CD4-positive, alpha-beta T cell treated with Interleukin-1 beta for 1 hour (primary cell): ENCODE measurements at places on chromosomes 2 and 18.

DNA sequence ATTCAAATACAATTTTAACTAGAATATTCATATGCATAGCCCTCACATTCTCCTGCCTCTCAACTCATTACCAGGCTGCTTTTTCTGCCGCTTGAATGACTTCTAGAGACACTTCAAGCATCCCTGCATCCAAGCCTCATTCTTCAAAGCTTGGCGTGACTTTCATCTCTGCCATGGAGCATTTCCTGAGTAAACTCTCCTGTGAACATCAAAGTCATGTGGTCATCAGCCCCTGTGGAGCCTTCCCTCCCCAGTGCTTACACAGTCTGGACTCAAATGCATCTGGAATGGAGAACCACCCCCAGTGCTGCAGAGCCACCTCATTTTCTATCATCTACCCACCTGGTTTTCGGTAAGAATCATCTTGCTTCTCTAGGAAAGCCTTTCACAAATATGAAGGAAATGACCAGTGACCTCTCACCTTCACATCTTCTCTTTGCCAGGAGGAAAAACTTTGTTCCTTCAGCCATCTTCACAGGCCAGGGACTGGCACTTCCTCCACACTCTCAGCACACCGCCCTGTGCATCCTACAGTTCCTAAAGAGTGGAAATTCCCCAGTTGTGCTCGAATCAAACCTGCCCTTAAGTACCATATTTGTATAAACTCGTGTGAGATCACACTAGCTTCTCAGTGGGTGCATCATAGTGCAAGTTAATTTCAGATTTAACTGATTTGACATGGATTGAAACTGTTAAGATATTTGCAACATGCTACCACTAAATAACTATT is 116.4 kb downstream of the COL6A3 start:
- no peak for DNase-seq

DNA sequence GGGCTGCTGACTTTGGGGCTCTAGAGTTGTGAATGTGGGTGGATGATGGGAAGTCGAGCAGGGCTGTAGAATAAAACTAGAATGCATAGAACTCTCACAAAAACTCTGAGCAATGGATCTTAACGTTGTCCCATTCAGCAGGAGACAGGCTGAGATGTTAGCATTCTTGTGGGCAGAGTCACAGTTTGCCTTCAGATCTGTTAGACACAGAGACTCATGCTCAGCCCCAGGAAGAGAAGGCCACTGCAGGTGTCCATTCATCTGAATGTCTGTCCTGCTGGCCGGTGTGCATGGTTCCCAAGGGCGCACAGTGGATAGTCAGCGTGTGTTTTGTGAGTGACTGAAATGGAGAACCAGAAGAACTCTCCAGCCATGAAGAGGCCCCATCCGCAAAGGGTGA is 111.3 kb downstream of the TSN start:
- no peak for DNase-seq

DNA sequence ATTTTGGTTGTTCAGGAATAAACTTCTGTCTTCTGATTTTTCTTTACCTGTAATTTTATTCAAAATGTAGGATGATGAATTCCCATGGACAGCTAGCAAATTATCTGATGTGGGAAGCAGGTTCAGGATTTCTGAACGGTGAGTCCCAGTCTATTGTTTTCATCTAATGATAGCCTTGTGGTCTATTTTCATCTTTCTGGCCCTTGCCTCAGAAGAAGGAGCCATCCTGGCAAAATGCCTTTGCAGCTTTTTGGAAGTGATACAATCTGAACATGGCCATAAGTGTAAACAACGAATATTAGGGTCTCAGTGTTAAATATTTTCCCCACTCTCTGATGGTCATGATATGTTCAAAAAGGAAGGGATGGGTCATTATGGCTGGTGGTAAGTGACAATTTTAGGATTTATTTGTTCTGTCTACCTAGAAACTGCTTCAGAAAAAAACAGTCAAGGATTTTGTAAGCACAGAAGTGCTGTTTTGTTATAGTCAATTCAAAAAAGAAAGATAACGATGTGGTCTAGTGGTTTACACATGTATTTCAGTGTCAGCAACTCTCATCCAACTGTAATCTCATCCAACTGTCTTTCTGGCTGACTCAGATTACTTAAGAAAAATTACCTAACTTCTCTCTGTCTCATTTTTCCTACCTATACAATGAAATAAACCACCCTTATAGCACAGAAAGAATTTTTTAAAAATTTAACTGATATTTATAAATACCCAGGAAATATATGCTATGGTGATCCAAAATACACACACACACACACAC is 272.6 kb upstream of the ERBB4 start:
- no peak for DNase-seq

DNA sequence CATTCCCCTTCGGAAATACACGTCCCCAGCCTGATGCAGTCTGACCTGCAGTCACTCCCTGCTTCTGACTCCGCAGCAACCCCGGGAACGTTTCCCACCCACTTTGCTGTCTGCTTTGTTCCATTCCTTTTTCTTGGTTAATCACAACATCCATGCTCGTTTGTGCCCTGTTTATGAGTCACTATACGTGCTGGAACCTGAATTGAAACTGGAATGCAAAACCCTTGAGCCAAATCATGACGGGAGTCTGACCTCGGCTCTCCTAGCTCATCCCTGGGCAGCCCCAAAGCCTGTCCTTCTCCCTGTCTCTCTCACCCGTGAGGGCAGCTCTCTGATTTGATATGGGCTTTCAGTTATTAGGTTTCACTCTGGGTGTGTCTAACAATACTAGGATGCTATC is 57.1 kb upstream of the RNF152 start:
- no peak for DNase-seq

- no peak for DNase-seq
These were observed 46.2 kb upstream of the TRIM43B start for GRCh38 chr2:95530734-95531133.

DNA sequence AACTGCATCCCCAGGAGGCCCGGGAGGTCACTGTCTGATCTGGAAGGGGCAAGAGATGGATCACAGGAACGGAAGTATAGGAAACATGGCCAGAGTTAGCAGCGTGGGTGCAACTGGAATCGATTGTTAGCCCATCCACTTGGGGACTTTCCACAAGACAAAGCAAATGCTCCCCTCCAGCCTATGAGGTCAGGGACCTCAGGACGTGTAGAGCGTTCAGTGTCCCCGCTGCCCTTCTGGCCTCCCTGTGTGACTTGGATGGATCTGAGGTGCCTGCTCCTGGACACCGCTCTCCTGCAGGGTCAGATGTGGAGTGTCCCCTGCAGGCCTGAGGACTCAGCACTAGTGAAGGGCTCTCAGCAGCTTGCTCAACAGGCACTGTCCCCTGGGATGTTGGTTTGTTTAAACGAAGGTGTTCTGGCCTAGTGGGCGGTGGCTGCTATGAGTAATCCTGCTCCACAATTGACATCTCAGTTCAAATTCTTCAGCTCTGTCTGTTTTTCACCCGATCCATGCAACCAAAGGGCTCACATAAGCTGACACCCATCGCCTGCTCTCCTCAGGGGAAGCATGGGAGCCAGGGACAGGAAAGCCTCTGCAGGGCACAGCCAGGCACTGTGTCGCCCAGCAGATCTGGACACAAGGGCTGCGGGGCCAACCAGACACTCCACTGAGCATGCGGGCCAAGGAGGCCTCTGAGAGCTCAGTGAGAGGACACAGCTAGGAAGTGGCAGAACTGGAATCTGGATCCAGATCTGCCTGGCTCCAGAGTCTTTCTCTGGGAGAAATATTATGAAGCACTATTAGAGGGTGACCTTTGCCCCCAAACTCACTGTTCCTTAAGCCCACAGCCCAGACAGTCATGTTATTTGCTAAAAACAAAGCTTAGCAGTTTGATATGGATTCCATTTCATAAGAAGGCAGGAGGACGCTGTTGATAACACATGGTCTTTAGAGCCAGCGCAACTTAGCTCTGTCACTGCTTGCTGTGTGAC is 78.5 kb downstream of the RHOB start:
- no peak for DNase-seq

GRCh38 chr2:172446474-172447063 is 19.2 kb downstream of the ITGA6 start:
- no peak for DNase-seq
